ENCODE measurements at places on chromosomes 16 and 17.
A peak's percentile ranks its signal among the peaks of the same experiment; 100 is the strongest.

DNA sequence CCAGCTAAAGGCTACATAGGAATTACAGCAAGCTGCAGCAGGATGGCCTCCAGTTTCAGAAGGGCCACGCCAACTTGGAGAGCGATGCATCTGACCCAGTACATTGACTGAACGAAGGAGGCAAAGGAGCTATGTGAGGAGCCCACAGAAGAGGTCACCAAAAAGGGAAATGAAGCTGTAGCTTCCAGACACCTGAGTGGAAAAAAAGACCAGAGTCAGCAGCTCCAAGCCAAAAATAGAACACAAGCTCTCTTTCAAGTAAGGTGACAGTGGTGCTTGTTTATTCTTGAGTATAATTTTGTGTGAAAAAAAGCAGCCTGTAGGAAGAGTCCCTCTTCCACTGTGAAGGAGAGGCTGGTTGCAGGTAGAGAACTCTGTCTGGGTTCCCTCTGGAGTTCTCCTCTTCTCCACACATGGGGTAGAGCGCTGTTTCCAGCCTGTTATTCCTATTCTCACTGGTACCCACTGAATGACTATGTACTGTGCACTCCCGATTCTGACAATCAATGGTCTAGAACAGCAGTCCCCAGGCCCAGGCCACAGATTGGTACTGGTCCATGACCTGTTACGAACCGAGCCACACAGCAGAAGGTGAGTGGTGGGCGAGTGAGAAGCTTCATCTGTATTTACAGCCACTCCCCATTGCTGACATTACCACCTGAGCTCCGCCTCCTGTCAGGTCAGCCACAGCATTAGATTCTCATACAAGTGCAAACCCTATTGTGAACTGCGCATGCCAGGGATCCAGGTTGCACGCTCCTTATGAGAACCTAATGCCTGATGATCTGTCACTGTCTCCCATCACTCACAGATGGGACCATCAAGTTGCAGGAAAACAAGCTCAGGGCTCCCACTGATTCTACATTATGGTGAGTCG is 15.1 kb downstream of the CCL4 start:
- DNase-seq, result no peak

- DNase-seq, result no peak
These were observed 10.3 kb upstream of the SAMD14 start for GRCh38 chr17:50139950-50140885.

GRCh38 chr16:52787709-52788108 is 240.8 kb upstream of the TOX3 start:
- DNase-seq, result no peak

GRCh38 chr17:81551458-81552243 is 502 bp downstream of the FAAP100 start:
- DNase-seq, result no peak

GRCh38 chr16:67801883-67802282 is 4.5 kb downstream of the RANBP10 start:
- DNase-seq, result no peak

- DNase-seq, result no peak
These were observed 27.0 kb upstream of the DOC2B start for GRCh38 chr17:208429-208828.

GRCh38 chr17:35447499-35447898 is 1.1 kb downstream of the SLFN13 start:
- no peak for DNase-seq

DNA sequence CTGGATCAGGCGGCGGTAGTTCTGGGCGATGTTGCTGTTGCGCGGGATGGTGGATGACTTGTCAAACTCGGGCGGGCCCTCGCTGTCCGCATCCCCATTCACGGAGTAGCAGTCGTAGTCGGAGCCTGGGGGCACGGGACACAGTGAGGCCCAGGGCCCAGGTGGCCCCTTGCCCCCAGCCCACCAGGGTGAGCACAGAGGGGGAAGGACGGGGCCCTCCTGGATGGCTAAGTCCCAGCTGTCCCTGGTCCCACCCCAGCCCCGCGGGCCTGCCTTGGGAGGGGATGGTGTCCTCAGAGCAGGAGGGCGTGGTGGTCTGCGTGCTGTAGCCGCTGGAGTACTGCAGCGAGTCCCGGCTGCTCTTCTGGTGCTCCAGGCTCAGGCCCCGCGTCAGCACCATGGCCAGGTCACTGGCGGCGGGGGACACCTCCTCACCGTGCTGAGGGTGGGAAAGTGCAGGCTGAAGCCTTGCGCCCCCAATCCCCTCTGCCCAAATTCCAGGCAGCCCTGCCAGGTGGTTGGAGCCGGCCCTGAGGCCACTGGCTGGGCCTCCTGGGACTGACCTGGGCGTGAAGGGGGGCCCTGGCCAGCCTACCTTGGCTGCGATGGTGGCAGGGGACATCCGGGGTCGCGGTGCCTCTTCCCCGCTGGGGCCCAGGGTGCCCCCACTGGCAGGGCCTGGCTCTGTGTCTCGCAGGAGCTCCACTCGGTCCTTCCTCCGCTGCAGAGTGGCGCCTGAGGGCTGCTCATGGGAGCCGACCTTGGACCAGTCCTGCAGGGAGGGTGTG is 18.2 kb downstream of the IL34 start:
- DNase-seq, result no peak

DNA sequence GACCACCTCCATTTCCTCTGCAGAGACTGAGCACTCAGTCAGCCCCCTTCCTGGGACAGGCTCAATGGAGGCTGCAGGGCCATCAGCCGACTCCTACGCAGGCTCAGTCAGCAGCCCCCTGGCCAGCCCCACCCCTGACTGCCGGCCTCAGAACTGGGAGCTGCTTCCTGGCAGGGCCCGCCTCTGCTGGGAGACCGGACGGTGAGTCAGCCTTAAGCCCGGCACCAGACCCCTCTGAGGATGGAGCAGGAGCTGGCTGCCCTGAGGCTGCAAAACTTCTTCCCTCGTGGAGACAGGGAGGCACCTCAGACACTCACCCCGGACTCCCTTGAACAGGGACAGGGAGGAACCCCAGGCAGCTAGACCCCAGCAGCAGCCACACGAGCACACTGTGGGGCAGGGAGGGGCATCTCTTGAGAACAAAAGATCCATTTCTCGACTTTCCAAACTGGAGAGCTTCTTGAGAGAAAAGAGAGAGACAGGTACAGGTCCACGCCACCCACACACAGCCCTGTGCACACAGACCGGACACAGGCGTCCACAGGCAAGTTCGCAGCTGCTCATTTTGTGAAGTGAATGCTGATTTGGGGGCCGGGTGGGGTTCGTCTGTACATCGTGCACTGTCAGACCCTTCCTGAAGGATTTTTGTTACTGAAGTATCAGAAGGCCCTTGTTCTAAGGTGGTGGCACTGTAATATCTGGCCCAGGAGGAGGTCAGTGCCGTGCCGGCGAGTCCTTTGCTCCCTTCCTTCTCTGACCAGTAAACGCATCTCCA is 1.3 kb upstream of the TUBB3 start:
- DNase-seq, result no peak

DNA sequence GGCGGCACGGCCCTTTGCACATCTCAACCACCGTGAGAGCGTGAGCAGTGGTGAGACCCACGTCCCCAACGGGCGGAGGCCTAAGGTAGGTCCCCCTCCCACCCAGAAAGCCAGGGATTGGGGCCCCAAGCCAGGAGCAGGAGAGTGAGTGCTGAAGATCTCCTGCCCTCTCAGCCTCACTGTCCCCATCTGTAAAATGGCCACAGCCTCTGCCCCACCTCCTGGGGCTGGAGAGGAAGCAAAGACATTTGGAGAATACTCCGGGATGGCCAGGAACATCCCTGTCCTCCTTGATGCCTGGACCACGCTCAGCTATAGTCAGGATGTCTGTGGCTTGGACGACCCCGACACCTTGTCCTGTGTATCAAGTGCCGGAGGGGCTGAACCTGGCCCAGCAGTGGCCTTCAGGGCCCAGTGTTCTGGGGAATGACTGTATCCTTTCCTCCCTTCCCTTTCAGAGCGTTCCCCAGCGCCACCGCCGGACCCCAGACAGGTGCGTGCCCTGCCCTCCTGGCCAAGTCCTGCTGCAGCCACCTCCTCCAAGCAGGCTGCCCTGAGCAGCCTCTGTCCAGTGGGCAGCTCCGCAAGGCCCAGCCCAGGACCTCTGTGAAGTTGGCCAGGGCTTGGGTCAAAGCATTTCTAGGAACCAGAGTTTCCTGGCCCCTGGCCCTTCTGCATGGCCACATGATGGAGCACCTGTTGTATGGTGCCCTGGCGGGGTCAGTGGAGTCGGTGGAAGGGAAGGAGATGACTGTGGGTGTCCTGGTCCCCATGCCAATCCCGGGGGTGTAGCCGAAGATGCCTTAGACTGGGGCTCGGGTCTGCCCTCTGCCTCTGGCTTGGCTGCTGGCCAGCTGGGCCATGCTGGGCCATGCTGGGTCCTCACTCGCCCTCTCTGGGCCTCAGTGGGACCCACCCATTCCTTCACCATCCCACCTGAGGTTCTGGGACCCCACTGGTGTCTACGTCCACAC is 38.4 kb downstream of the ADCY7 start:
- DNase-seq, result no peak

DNA sequence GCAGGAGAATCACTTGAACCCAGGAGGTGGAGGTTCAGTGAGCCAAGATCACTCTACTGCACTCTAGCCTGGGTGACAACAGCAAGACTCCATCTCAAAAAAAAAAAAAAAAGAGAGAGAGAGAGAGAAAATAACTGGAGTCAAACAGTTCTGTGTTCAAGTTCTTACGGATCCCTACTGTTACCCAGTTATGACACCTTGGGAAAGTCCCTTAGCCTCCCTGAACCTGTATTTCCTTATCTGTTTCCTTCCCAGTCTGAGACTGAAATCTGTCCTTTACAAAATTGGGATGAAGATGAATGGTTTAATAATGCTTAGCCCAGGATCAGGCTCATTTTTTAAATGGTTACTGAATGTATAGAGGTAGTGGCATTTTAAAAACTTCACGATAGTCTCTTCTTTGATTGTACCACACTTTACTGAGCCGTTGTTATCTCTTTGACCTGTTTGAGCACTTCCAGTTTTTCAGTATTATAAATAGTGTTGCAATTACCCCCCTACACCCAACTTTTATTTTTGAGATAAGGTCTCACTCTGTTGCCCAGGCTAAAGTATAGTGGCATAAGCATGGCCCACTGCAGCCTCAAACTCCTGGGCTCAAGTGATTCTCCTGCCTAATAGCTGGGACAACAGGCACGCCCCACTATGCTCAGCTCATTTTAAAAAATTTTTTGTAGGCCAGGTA is 17.1 kb downstream of the ZNF768 start:
- no peak for DNase-seq

DNA sequence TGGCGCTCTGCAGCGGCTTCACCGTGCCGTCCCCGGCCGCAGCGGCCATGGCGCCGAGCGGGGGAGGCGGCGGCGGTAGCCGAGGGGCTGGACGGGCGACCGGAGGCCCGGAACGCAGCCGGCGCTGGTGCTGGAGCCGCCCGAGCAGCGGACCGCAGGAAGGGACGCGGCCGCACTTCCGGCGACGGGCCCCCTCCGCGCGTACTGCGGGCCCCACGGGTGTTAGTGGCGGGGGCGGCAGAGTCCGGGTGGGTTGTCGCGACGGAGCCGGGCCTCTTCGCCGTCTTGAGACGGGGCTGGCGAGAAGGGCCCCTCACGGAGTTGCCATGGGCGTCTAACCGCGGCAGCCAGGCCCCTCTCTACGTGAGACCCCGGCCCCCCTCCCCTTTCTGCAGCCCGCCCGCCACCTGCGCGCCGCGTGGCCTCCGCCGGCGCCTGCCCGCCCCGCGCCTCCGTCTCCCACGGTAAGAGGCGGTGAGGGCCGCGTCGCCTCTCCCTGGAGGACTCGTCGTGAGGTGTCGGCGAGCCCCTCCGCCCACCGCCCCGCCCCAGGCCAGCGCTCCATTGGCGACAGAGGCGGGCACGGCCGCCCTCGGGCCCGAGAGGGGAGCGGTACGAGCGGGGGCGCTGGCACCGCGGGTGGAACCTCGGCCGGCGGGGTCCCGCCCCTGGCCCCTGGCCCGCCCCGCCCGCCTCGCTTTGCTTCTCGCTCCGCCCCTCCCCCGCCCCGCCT is at the start of the genes VPS9D1 and ZNF276:
VPS9D1 (minus strand) TSS at position 86 of the 733 bp plus-strand sequence; CDS start at position 49, 37 bp downstream.
ZNF276 (plus strand) TSS at position 725 of the 733 bp plus-strand sequence. CDS start 104 bp downstream, outside the sequence.
- peak; percentile 20 for DNase-seq
